ENCODE measurements at places on chromosomes 1 and 21.
A peak's percentile ranks its signal among the peaks of the same experiment; 100 is the strongest.

DNA sequence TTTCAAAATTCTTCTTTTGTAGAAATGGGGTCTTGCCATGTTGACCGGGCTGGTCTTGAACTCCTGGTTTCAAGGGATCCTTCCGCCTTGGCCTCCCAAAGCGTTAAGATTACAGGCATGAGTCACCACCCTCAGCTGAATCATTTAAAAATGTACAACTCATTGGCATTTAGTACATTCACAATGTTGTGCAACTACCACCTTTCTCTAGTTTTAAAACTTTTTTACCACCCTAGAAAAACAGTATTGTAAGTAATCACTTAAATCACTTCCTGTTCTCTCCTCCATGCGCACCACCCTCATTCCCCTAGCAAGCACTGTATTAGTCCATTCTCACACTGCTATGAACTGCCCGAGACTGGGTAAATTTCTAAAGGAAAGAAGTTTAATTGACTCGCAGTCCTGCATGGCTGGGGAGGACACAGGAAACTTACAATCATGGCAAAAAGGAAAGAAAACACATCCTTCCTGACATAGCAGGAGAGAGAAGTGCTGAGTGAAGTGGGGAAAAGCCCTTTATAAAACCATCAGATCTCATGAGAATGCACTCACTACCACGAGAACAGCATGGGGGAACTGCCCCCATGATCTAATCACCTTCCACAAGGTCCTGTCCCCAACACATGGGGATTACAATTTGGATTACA lies 14.4 kb upstream of the THEM5 start:
- no peak for DNase-seq

- no peak for DNase-seq
These were observed 41.8 kb upstream of the PWP2 start for GRCh38 chr21:44065428-44065827.

DNA sequence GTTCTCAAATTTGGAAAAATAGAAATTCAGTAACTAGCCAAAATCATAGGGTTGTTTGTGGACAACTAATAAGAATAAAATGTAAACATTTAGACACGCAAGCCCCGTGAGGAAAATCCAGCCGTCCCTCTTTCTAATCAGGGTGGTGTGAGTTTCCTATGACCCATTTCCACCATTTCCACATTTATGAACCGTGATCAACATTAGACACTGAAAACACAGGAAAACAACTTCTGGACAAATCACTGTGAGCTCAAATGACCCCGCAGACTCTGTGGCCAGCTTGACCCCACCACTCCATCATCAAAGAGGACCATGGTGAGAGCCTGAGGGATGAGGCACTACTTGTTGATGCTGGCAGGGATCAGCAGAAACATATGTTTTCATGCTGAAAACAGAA lies 101.0 kb downstream of the SIM2 start:
- DNase-seq = no peak

- peak; percentile 24 for DNase-seq
These were observed 214.5 kb downstream of the VAV3 start for GRCh38 chr1:107750364-107750959.

- no peak for DNase-seq
These were observed 33.7 kb upstream of the PRDM2 start for GRCh38 chr1:13666317-13666716.

DNA sequence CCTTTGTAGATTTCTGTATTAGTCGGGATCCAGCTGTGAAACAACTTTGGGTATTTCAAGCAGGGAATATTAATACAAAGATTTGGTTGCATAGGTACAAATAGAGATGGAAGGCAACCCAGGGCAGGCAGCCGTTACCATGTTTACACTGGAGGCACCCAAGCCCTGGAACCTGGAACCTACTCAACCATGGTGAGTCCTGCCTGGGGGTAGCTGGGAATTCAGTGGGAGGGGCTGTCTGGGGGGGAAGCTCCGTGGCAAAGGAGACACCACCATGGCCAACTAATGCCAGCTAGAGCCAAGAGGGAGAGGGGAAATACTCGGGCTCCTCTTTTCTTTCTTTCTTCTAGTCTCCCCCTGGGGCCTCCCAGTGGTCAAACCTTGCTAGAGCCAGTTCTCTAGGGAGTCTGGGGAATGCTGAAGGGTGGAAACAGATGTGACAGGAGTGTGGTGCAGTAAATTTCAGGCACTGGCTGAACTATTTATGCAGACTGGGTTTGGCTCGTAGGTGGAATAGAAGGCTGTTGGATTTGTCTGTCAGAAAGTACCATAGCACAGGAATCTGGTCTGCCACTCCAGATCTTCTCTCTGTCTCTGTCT lies 91.9 kb upstream of the CACNA1E start:
- DNase-seq = no peak

DNA sequence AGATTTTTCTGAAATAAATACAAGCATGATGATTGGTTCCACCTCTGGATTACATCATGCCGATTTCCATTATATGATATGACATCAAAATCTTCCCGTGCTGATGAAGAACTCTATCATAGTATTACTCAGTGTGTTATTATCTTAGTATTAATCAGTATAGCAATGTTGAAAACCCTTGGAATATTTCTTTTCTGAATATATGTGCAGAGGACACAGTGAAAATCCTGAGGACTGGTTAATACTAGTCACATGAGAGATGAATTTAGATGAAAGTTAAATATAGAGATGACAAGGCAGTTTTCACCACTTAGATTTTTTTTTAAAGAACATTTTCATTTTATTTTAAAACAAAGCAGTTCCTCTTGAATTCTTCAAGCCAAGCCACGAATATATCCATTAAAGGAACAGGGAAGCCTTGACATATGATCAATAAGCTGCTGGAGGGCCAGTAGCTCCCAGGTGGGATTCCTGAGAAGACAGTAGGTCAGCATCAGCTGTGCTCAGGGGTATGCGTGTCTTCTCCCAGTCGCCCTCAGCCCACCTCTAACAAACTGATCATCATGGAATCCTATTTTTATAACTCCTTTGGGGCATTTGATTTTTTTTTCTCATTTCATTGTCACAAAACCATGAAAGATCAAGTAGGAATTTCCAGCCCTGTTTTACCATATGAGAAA lies 56.2 kb upstream of the UBE2U start:
- no peak for DNase-seq

- DNase-seq = no peak
These were observed 6.2 kb downstream of the ZBTB40 start for GRCh38 chr1:22457836-22458235.

DNA sequence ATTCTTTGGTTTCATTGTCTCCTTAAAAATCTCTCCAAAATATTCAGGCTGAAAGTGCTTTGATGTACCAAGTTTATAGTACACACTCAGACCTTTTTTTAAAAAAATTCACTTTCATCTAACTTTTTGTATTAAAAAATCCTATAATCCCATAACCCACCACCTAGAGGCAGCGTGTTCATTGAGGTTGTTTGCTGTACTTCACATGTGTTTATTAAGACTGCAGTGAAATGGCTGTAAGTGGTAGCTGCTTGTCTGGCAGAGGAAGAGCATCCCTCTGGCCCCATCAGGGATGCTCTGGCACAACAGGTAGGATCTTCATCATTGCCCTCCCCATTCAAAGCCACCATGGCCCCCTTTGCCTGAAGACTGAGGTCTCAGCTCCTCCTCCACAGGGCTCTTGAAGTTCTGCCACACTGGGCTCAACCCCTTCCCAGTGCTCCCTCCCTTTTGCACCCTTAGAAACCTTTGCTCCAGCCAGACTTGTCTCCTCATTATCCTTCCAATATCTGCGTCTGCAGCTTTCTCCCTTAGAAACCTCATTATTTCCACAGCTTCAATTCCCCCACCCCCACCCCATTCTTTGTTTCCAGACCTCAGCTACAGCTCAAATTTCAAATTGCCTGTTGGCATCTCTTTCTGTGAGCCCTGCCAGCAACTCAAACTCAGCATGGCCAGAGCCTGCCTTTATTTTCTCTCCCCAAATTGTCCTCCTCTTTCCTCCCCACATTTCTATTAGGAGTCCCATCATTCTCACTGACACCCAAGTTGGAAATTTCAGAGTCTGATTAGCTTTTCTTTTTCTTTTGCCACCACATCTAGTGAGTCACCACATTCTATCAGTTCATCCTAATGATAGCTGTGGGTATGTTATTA lies 369.6 kb upstream of the USP24 start:
- peak; percentile 35 for DNase-seq

- DNase-seq = no peak
These were observed 51.7 kb downstream of the WLS start for GRCh38 chr1:68180441-68181164.

- DNase-seq = no peak
These were observed 23.5 kb downstream of the GJA4 start for GRCh38 chr1:34816332-34816731.

GRCh38 chr1:167503626-167504466 lies 14.5 kb downstream of the CD247 start:
- DNase-seq = no peak

- no peak for DNase-seq
These were observed 43.1 kb downstream of the ATP2B4 start for GRCh38 chr1:203669739-203670138.

- DNase-seq = no peak
These were observed 69.3 kb upstream of the BCAR3 start for GRCh38 chr1:93750955-93751354.

- no peak for DNase-seq
These were observed 1.7 kb downstream of the S100B start for GRCh38 chr21:46603228-46603627.

DNA sequence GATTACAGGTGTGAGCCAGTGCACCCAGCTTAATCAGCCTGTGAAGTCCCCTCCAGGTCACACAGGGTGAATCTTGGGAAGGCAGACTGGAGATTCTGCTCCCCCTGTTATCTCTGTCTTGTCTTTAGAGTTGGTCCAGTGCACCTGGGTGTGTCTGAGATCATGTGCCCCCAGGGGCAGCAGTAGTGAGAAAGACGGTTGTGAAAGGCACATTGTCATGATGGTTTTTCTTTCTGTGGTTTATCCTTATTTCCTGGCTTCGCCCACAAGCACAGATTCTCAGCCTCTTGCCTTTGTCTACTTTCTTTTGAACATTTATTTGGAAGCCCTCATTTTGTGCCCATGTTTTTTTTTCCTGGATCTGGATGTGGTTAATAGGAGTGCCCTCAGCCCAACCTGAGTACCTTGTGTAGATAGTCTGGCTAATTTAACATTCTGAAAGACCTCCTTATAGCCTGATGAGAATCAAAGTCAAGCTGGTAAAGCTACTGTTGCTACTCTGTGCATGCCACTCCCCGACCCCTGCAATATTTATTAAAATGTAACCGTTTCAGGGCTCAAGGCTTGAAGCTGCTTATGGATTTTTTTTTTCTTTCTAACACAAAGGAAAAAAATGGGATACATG lies 23.7 kb downstream of the UCK2 start:
- no peak for DNase-seq

DNA sequence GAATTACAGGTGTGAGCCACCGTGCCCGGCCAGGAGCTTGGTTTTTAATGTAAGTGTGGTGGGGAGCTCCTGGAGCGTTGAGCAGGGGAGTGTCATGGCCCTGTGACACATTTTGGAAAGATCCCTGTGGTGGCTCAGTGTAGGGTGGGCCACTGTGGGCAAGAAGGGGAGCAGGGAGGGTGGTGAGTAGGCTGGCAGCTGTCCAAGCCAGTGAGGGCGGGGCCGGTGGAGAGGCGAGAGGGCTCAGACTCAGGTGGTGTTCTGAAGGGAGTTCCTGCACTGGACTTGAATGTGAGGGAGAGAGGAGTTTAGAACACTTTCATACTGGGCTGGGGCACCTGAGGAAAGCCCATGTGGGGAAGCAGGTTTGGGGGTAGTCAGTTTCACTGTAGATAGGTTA lies 3.1 kb upstream of the EVA1B start:
- no peak for DNase-seq

DNA sequence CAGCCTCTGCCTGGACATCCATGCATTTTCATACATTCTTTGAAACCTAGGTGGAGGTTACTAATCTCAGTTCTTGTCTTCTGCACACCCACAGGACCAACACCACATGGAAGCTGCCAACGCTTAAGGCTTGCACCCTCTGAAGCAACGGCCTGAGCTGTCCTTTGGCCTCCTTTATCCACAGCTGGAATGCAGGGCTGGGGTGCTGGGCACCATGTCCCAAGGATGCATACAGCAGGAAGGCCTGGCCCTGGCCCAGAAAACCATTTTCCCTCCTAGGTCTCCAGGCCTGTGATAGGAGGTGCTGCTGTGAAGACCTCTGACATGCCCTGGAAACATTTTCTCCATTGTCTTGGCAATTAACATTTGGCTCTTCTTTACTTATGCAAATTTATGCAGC lies 1168.6 kb downstream of the KCNT2 start:
- no peak for DNase-seq

GRCh38 chr1:92536980-92537884 lies 50.5 kb upstream of the GFI1 start:
- no peak for DNase-seq

DNA sequence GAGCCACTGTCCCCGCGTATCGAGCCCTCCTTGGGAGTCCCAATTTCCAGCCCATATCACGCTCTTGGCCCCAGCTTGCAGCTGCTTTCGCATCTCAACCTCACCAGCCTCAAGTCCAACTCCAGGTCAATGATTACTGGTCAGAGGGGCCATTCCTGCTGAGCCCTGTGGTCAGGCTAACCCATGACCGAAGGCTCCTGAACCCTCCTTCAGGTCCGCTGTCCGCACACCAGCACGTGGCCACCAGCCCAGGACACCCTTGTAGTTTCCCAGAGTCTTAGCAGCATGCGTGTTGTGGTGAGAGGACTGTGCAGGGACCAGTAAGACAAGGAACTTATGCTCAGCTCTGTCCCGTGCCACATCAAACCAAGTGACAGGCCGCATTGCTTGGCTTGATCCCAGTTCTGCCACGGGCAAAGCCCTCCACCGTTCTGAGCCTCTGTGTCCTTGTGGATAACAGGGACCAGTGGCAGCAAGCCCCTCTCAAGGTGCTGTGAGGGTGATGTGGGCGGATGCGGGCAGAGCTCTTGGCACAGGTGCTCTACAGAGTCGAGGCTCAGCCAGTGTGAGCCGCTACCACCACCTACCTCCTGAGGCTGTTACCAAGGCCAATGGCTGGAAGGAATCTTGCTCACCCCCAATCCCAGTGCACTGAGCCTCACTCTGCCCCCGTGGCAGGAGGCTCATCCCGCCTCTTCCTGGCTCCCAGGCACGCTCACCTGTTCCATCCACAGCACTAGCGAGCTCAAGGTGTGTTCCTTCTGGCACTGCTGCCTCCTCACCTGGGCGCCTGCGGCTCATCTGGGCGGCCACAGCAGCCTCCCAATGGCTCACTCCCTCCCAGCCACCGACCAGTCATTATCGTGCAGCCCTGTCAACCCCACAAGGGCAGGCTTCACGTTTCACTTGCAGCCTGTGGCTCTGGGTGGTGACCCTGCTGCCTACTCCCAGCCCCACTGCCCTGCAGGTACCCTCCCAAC lies 20.4 kb downstream of the KRTAP10-1 start:
- no peak for DNase-seq

DNA sequence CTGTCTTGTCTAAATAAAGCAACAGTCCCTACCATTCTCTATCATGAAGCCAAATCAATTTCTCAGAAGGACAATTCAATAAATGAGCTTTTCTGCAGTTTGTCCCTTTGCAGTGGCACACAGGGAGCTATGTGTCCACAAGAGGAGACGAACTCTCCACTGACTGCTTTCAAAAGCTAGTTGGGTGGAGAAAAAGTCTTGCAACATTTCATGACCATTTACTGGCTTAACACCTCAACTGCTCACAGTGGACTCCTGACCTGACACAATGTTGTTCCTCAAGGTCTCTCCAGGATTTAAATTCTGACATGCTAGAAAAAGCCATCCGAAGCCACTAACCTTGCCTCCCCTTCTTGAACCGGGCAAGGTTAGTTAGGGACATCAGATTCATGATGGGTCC lies 111.7 kb downstream of the TIAM1 start:
- no peak for DNase-seq

GRCh38 chr1:66413838-66414175 lies 120.1 kb upstream of the SGIP1 start:
- no peak for DNase-seq
